Substantia nigra (tissue), 51 donors: ENCODE measurements at places on chromosomes 3 and 15.

DNA sequence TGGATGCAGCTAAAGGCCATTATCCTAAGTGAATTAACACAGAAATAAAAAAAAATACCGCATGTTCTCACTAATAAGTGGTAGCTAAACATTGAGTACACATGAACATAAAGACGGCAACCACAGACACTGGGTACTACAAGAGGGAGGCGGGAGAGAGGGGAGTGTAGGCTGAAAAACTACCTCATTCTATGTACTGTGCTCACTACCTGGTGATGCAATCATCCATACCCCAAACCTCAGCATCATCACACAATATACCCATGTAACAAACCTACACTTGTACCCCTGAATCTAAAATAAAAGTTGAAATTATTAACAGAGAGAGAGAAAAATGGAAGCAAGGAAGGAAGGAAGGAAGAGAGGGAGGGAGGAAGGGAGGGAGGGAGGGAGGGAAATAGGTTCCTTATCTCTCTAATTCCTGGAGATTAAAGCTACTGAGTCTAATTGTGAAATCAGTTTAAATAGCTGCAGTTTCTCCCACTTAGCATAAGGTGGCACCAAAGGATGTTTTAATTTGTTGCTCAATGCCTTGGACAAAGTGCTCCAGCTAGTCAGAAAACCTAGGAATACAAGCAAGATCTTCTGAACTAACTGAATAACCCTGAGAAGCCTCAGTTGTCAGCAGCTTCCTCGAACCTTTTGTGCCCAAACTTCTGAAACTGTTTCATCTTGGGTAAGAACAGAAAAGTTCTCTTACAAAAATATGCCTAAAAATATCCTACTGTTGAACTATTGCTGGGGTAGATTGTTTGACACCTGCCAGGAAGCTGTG is 79.4 kb upstream of the ATP11B start:
- DNase-seq, result no peak

GRCh38 chr3:144165482-144165881 is 193.9 kb downstream of the DIPK2A start:
- DNase-seq, result no peak

GRCh38 chr15:48191574-48192225 is at the start of gene CTXN2:
TSS of gene CTXN2 (plus strand) at chr15:48191665. CDS start at chr15:48201301, 9,636 bp downstream.
- DNase-seq, result no peak

DNA sequence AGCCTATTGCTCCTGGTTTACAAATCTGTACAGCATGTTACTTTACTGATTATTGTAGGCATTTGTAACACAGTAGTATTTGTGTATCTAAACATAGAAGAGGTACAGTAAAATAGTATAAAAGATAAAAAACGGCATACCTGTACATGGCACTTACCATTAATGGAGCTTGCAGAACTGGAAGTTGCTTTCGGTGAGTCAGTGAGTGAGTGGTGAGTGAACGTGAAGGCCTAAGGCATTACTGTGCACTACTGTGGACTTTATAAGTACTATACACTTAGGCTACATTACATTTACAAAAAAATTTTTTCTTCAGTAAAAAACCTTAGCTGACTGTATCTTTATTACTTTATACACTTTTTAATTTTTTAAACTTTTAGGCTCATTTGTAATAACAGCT is 90.9 kb downstream of the RAP2B start:
- DNase-seq, result no peak

DNA sequence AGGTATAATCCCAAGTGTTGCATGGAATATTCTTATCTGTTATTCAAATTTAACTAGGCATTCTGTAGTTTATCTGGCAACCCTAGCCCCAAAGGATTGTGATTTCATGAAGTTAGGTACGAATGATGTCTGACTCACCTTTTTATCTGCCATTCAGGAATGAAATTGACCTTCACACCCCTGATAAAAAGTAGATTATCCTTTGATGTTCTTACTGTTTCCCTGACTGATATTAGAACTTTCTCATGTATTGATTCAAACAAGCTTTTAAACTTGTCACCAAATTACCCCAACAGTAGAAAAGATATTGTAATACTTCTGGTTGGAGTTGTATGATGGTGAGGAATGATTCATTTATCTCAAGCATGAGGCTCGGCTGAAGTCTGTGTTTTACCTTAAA is 43.6 kb upstream of the CADPS start:
- DNase-seq, result no peak

- no peak for DNase-seq
Observed at GRCh38 chr15:76024021-76024768, 12.0 kb upstream of the NRG4 start.

GRCh38 chr3:48989796-48990635 is at the start of gene P4HTM:
TSS of gene P4HTM (plus strand) at chr3:48990241. CDS start at chr3:48990257, 16 bp downstream.
- peak; percentile 80 for DNase-seq

GRCh38 chr3:17044855-17045254 is 160.1 kb downstream of the PLCL2 start:
- no peak for DNase-seq

DNA sequence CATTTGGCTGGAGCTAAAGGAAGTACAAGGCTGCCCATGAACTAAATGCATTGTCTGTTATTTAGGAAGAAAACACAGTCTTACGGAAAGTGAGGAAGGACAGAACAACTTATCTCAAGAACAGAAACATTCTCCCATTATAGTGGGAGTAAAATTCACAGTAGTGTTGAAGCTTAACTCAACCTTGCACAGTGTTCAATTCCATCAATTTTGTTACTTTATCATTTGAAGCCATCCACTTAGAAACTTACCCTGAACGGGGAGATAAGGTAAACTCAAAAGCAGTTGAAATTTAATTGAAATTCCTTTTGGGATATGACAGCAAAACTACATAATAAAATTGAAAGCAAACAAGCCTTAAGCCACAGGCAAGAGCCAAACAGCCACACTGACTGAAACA is 186.9 kb downstream of the PCCB start:
- DNase-seq, result no peak

GRCh38 chr3:70754314-70754713 is 441.9 kb upstream of the MDFIC2 start:
- no peak for DNase-seq

GRCh38 chr3:60309539-60310268 is 941.5 kb downstream of the FHIT start:
- no peak for DNase-seq

DNA sequence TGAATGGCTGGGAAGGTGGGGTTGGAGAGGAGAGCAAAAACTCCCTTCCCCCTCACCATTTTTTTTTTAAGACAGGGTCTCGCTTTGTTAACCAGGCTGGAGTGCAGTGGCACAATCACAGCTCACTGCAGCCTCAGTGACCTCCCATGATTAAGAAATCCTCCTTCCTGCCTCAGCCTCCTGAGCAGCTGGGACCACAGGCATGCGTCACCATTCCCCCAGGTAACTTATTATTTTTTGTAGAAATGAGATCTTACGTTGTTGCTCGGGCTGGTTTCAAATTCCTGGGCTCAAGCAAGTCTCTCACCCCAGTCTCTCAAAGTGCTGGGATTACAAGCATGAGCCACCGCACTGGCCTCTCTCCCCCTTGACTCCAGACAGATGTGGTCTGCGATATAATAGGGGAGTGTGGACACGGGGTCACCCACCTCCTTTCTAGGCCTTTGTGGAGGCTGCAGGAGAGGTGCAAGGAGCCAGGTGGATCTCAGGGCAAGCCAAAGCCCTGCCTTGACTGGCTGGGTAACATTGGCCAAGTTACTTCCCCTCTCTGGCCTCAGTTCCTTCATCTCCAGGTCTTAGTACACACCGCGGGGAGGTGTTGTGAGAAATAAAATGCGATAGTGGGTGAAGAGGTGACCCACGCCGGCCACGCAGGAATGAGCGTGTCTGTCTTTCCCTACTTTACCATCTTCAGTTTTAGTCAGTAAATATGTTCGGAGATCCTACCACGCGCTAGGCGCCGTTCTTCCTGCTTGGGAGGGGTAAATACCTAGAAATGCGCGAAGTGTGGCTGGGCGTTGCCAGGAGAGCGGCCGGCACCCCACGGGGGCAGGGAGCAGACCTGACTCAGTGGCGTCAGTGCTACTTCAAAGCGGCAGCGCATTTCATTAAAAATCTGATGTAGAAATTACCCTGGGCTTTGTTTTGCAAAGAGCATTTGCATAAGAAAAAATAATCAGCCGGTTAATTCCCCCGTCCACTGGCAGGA is 20.2 kb upstream of the CORO2B start:
- no peak for DNase-seq

DNA sequence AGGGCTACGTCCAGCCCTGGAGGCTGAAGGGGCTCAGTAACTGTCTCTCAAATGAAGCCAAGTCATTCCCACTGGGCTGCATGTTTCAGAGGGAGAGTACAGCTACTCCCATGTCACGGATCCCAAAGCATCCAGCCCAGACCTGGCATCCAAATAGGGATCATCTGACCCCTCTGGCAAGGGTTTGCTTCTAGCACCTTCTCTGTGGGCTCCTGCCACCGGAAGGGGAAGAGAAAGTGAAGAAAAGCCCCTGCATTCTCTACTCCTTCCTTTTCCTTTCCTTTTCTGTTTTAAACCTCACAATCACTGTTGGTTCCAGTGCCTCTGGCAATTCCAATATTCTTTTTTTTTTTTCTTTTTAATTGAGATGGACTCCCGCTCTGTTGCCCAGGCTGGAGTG is 64.5 kb upstream of the CTSH start:
- DNase-seq, result no peak

GRCh38 chr15:58551084-58551763 is 119.4 kb downstream of the LIPC start:
- DNase-seq, result no peak

GRCh38 chr3:42826141-42826540 is 16.9 kb downstream of the ACKR2 start:
- no peak for DNase-seq

DNA sequence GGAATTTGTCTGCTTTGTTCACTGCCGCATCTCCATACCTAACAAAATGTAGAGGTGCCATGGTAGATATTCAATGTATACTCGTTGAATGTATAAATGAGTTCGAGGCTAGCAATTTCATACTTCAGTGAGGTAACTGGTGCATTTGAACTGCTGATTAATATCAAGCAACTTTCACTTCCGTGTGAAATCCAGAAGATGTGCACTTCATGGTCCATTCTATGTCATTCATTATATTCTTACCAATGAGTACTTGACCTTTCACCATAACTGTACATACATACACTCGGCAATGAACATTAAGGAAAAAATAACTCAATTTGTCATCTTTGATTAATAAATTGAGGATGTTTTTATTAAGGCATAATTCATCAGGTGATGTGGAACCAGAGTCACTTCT is 598.5 kb downstream of the ZNF385D start:
- DNase-seq, result no peak

- peak; percentile 89 for DNase-seq
Observed at GRCh38 chr3:33798418-33799201, at the start of gene PDCD6IP. TSS of gene PDCD6IP (plus strand) at chr3:33798630. CDS start at chr3:33798729, 99 bp downstream.

DNA sequence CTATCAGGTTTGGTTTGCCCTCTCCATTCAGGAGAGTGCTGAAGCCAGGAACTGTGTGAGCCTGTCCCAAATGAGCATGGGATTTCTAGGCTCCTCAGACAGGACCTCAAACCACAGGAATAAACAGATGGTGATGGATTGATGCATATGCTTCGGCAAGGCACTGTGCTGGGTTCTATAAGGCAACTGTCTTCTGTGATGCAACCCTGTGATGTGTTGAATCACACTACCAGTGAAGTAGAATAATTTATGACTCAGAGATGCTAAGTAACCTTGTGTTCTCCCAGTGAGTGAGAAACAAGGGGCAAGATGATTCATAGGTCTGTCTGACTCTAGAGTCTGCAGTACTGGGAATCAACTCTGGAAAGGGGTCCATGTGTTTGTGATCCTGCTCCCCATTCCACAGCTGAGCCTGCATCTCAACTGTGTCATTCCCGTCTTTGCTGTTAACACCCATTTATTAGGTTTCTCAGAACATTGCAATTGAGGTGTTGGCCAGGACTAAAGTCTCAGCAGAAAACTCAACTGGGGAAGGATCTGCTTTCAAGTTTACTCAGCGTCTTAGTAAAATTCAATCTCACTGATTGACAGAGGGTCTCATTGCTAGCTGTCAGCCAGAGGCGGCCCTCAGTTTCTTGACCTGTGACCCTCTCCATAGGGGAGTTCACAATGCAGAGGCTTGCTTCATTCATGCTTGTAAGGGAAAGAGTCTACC is 510.1 kb upstream of the CFAP20DC start:
- no peak for DNase-seq

DNA sequence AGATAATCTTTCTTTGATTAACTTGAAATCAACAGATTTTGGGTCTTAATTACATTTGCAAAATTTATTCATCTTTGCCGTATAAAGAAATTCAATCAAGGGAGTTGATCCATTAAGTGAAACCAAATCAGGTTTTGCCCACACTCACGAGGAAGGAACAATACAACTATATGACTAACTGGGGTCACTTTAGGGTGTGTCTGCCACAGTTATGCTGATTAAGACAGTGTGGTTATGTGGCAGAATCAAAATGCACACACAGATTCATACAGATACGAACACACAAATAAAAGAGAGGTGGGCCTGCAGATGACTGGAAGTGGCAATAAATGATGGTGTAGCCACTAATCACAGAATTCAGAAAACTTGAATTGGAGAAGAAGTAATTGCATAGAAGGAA is 543.5 kb downstream of the GABRG3 start:
- DNase-seq, result no peak

DNA sequence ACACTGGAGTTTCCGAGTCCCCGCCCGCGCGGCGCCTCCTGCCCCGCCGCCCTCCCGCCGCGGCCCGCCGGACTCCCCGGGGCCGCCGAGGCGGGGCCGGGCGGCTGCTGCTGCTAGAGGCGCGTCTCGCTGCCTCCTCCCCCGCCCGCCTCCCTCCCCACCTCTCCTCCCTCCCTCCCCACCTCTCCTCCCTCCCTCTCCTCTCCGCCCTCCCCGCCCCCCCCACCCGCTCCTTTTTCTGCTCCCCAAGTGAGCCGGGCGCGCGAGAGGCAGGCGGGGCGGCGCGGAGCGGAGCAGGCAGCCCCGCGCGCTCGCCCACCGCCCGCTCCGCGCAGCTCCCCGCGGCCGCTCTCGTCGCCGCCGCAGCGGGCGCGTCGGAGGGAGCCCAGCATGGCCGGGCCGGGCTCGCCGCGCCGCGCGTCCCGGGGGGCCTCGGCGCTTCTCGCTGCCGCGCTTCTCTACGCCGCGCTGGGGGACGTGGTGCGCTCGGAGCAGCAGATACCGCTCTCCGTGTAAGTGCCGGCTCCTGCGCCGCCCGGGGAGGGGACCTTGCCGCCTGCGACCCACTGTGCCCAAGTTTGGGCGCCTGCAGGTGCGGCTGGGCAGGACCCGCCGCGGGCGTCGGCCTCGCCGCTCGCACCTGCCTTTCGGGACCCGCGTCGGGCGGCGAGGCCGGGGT is at the start of gene CACNA2D3:
Gene CACNA2D3 (plus strand): TSS at position 229 of the 679 bp plus-strand sequence.
- no peak for DNase-seq
